Daoy (cell line): ENCODE measurements at places on chromosomes 7 and 10. TPM values are rescaled to one million over a fixed set of nuclear protein-coding genes. Genes with fewer than 3 reads are reported as not detected.

DNA sequence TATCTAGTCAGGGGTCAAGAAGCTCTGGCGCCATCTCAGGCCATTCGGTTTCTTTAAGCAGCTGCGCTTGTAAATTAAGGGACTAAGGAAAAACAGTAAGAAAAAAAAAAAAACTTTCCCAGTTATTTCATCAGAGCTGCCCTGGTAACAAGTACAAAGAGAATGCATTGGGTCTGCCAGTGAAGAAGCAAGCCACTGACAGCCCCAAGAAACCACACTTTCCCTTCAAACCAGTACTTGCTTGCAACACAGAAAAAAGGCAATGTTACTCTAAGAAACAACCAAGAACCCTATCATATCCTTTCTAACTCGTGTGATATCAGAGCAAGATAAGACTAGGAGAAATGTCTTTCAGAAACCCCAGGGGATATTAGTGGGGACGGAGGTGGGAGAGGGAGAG is 40.6 kb upstream of the AOAH start:
- no peak for DNase-seq

GRCh38 chr7:25798344-25798743 is 353.7 kb upstream of the NFE2L3 start:
- DNase-seq, result no peak

DNA sequence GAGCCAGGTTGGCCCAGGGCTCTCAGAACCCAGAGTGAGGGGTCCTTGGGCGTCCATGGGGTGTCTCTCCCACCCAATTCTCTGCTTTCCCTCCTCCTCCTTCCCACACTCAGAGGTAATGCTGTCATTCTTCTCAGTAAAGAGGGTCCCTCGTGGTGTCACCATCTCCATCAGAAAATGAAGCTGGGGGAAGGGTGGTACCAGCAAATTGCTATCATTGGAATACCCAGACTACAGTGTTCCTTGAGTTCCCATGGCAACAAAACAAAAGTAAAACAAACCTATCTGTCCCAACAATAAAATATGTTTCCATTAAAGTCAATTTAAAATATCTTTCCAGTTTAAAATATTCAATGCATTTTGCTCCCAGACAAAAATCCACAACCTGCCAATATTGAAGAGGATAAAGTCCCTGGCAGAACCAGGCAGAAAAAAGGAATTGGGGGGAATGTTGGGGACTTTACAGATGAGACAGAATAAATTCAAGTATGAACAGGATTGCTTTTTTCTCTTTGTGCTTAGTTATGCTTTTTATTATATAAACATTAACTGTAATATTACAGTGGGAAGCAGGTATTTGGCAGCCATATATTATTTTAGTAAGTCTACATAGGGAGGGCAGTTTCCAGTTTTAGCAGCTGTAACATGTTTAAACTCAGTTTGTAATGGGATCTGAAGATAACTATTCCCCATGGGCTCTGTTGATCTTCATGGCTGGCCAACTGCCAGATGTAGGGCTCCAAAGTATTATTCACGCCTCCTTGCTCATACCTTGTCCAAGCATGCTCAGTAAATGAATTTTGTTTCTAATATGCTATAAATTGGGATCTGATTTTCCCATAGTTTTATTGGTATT is 182.1 kb downstream of the ARID5B start:
- peak; percentile 64 for DNase-seq

DNA sequence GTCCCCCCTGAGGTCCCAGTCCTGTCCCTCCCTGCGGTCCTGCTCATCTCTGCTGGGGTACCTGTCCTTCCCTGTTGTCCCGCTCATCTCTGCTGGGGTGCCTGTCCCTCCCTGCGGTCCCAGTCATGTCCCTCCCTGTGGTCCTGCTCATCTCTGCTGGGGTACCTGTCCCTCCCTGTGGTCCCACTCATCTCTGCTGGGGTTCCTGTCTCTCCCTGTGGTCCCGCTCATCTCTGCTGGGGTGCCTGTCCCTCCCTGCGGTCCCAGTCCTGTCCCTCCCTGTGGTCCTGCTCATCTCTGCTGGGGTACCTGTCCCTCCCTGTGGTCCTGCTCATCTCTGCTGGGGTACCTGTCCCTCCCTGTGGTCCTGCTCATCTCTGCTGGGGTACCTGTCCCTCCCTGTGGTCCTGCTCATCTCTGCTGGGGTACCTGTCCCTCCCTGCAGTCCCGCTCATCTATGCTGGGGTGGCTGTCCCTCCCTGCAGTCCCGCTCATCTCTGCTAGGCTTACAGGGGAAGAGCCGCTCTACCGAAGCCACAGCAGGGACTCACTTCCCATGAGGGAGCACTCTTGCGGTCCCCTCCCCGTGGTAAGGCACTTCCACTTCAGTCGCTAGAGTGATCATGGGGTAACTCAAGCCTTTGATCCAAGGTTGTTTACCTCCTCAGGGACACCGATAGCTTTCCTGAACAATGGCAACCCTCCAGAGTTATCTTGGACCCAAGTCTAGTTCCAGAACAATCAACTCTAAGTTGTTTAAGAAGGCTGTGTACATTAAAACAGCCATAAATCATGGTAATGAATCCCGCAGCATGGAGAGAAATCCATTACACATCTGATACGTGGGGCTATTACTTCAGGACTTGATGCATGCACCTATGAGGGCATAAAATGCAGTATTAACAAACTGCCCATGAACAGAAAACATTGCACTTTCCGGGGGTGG is 46.8 kb upstream of the MNX1 start:
- DNase-seq, result no peak

The HPSE2 gene
- 0.06 and 0.54 TPM in 2 replicates for total RNA-seq

The MYOF gene
- total RNA-seq, result 124 and 132 TPM in 2 replicates

The LIPM gene
- not detected in 2 replicates for total RNA-seq

The KCNIP2 gene
- 0.40 TPM in 1 of 2 replicates, not detected in the other for total RNA-seq

The CUL2 gene
- total RNA-seq, result 20.6 and 21.7 TPM in 2 replicates
